ENCODE measurements at places on chromosomes 13 and 19.
A peak's percentile ranks its signal among the peaks of the same experiment; 100 is the strongest.

GRCh38 chr13:23618341-23618740 is 48.1 kb downstream of the TNFRSF19 start:
- no peak for DNase-seq

DNA sequence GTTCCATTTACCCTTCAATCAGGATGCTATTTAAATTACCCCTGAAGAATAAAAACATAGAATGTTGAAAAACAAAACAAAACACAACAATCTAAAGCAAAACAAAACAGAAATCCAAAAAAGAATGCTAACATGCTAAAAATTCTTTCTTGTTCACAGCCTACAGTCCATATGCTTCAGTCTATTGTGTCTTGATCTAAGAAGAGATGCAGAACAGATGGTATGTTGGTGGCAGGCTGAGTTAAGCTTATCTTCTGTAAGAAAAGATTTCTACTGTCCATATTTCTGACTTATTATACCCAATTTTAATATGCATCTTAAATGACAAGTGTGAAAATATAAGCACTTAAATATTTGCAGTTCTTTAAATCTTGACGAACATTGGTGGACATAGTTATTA is 356.1 kb upstream of the SLITRK1 start:
- DNase-seq: no peak

- DNase-seq: no peak
Measured at GRCh38 chr13:78806457-78806856, 147.5 kb upstream of the OBI1 start.

DNA sequence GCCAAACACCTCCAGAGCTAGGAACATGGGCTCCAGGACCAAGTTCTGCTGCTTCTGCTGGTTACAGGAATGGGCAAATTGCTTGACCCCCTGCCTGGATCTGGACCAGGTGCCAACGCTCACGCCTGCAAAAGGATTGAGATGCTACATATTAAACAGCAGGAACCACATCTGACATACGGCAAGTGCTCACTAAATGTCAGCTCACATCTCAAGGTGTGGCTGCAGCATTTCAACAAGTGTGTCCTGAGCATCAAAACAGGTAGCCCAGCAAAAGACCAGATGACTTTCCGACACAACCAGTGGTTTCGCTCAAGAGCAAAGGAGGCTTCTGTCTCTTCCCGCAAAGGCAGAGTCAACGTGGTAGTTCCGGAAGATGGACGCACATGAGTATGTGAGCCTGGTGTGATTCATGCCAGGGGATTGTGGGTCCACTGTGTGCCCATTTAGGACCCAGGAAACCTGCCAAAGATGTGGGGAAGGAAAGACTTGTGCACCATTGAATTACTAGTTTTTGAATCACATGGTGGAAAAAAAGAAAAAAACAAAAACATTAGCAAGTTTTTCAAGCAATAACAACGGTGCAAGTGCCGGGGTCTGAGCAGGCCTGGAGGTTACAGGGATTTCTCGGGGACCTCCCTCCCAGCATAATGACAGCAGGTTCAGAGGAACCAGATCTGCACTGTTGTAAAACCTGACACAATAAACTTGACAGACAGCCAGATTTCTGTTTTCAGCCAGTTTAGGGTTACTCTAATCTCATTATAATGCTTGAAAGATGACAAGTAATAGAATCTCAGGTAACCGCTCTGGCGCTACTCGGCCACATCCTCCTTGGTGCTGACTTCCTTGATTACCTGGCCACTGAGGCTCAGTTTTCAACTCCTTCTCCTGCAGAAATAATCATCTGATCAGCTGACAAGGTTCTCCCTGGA is 77.9 kb downstream of the SOX1 start:
- DNase-seq: no peak

DNA sequence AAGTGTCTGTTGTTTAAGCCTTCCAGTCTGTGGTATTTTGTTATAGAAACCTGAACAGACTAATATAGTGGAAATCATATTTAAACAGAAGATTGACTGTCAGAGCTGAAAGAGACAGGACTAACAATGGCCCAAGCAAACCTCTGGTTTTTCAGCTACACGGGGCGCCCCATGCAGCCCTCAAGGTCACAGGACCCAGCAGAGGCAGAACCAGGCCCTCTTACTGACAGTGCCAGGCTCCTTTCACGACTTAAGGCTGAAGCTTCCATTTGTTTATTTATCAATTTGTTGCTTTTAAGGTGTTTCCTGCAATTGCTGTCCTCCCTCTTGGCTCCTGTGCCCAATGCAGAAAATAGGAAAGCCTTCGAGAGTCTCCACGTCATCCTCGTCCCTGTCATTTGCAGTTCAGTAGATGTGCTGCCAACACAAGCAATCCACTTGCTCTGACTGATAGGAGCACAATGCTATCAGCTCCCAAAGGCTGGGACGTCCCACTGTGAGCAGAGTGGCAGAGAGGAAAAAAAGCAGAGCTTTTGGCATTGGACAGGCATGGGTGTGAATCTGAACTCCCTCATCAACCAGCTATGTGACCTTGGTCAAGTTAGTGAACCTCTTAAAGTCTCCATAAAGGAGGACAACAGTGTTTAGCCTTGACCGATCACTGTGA is 10.5 kb upstream of the SLC7A1 start:
- DNase-seq: no peak

DNA sequence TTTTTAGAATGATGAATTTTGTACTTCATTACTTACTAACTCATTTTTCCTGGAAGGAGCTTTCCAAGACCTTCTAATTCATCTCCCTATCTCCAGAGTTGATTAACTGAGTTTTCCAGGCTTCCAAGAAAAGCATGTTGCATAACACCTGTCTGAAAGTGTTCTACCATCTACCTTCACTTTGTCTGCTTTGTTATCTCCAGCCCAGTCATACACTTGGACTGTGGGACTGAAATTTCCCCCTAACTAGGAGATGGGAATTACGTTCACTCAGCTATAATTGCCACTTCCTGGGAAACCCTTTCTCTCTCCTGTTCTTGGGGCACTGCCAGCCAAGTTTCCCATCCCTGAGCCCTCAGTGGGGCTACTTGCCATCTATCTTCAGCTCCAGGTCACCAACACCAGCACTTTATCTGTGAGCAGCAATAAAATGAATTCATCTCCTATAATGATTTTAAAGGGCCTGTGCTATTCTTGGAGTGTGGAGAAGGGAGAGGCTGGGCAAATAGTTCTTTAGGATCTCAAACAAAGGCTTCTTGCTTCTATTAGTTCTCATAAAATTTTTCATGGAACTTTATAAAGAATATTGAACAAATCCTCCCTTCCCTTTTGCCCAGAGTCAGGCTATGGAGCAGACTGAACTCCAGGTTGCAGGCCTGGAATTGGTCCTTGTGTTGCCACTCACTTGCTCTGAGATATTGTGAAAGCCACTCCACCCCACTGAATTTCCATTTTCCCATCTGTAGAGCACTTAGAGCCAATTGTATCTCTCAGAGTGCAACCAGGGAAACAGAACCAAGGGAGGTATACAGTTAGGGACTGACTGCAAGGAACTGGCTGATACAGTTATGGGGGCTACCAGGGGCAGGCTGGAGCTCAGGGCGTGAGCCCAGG is 17.8 kb upstream of the ATP12A start:
- no peak for DNase-seq

GRCh38 chr13:102945886-102946285 is 100.1 kb downstream of the ERCC5 start:
- no peak for DNase-seq

DNA sequence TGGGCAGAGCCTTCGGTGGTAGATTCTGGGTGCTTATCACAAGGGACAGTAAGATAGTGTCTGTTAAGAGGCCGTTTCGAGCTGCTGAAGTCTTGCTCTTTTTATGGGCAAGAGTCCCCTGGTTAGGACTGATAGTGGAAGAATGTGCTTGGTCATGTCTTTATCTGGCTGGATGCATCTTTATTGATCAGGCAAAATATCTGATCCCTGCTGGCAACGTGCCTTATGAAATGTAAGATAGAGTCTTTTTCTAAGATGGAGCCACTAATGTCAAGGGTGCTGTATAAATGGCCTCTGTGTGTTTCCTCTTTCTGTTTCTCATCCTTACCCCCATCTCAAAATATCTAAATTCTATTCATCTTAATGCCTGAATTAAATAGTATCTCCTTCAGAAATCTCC is 53.3 kb downstream of the MYO16 start:
- DNase-seq: no peak

- no peak for DNase-seq
Measured at GRCh38 chr13:64958106-64958505, 2272.0 kb downstream of the PCDH9 start.

GRCh38 chr13:76882431-76882830 is 3.8 kb downstream of the KCTD12 start:
- DNase-seq: no peak

DNA sequence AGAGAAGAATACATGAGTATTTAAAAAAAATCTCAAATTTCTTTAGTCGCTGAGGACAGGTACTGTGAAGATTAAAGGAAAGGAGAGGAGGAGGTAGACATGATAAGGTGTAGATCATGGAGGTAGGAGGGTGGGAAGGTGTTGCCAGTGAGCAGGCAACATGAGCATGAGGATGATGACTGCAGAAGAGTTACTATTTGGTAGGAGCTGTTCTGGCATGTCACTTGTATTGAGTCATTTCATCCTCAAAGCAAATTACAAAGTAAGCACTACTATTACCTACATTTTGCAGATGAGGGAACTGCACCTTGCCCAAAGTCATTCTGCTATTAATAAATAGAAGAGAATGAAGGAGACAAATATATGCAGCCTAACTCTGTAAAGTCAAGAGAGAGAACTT is 435.8 kb upstream of the KLF12 start:
- DNase-seq: no peak

DNA sequence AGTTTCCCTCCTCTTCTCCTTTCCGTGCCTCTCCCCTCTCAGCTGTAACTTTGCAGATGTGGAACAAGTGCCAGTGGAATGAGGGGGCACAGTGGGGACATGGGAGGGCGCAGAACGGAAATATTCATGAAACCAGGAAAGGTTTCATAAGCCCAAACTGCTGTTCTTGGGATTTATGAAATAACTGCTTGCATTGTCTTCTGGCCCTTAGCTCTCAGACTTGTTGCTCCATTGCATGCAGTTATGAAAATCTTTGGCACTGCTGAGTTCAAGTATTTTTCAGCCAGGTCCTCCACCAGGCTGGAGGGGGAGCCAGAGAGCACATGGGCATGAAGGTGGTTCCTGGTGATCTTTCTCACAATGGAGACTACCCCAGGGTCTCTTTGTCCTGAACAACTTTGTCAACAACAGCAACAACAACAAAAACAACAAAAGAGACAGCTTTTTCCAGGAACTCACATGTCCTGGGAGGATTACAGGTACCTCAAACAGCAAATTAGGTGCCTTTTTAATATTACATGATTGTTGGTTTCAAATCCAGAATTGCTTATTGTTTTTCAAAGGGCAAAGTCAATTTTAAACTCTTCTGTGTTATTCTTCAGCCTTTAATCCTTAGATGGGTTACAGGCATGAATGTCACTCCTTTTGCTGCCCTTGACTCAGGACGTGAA is 1.5 kb downstream of the RGCC start:
- peak; percentile 63 for DNase-seq

- no peak for DNase-seq
Measured at GRCh38 chr13:48476215-48476614, 56.7 kb downstream of the RCBTB2 start.

GRCh38 chr19:4477034-4477801 is 5.1 kb downstream of the HDGFL2 start:
- no peak for DNase-seq

DNA sequence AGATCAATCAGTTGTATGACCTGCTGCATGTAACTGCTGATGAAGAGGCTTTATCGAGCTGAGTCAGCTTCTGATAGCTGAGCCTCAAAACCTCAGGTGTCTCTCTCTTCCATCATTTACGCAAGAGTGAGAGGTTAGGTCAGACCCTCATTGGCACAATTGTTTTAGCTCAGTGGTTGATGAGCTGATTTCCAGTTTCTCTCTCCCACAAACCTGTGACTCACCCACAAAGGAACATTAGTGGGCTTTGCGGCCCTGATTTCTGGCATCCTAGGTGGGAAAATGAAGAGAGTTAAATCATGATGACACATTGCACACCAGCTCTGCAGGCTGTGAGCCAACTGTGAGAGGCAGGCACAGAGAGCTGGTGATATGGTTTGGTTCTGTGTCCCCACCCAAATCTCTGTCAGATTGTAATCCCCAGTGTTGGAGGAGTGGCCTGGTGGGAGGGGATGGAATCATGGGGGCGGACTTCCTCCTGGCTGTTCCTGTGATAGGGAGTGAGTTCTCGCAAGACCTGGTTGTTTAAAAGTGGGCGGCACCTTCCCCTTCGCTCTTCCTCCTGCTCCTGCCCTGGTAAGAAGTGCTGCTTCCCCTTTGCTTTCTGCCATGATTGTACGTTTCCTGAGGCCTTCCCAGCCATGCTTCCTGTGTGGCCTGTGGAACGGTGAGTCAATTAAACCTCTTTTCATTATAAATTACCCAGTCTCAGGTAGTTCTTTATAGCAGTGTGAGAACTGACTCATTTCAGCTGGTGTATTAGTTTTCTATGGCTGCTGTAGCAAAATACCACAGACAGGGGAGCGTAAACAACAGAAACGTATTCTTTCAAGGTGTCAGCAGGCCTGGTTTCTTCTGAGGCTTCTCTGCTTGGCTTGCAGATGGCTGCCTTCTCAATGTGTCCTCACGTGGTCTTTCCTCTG is 33.5 kb upstream of the TMTC4 start:
- DNase-seq: no peak

DNA sequence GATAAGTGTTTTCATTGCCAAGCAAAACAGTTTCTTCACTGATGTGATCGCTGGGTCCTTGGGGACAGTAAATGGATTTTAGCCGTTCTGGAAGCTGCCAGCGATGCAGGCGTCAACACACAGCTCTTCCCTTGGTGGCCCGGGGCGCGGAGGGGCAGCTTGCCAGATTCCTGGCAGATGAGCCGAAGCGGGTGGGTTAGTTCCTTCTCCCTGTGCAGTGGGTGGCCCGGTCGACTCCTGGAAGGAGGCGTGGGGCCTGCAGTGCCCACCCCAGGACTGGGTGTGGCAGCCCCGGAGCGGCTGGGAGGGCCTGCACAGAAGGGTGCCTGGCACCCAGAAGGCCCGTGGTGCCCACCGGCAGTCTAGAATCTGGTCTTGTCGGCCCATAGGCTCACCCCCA is 69.0 kb downstream of the KDM4B start:
- DNase-seq: no peak

GRCh38 chr13:99875391-99875790 is 96.2 kb downstream of the ZIC5 start:
- DNase-seq: no peak

- no peak for DNase-seq
Measured at GRCh38 chr19:46988614-46989230, 30.9 kb upstream of the NPAS1 start.

DNA sequence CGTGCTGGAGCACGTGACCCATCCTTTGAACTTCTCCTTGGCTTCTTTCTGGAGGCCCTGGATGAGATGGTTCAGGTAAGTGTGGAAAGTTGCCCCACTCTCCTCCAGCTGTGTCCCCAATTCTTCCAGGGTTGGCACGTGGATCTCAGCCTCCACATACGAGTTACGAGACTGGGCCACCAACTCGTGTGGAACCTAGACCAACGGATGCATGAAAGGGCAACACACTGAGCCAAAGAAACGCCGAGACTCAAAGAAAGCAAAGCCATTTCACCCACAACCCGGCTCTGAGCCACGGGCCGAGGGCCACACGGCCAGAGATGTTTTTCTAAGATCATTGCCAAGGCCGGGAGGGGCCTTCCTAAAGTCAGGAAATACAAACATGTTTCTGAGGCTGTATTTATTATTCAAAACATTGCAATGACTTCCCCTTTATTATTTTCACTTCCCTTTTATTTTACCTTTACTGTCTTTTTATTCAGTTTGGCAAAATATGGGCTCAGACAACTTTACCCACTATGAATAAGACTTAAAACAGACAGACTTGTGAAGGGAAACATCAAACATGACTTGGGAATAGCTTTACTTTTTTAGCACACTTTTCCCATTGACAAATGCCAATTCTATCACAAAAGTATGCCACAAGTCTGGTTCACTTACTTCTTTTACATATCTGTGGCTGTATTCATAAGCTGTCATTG is 94.6 kb downstream of the KL start:
- DNase-seq: no peak
